ENCODE measurements at places on chromosomes 6 and 20. TPM values are rescaled to one million over a fixed set of nuclear protein-coding genes. Genes with fewer than 3 reads are reported as not detected.

- no peak for DNase-seq
Observed at GRCh38 chr6:140062043-140063020, 687.9 kb upstream of the CITED2 start.

GRCh38 chr6:21971541-21971940 is 325.3 kb downstream of the PRL start:
- no peak for DNase-seq

- DNase-seq: no peak
Observed at GRCh38 chr6:17865798-17866725, 121.4 kb downstream of the KIF13A start.

DNA sequence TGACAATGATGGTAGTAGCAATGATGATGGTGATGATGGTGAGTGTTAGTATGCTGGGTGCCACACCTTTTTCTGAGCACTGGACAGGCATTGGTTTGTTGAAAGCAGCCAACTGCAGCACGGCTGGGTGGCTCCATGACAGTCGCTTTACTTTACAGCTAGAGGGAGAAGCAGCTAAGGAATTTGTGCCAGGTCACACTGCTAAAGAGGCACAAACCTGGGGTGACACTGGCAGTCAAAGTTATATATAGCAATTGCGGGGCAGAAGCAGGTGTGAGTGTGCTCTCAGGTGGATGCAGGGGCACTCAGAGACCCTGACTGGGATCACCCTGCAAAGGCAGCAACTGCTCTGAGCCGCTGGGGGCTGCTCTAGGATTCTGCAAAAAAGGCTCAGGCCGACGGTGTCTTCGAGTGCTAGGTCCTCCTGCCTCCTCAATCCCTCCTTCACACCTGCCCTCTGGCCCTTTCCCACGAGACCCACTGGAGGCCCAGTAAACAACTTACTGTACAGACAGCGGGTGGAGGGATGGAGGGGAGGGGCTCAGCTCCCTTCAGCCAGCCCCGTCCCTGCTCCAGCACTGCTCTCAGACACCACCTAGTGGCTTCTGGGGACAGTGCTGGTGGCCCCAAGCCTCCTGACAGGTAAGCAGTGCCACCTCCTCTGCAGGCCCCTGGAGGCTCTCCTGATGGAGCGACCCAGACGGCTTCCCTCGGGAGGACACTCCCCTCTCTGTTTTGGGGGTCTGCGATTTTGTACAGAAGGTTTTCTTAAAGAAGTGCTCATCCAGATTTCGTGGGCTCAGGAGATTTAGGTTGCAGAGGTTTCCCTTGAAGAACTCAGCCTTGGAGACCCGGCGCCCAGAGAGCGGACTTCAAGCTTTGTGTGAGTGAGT is 4.4 kb upstream of the RPS21 start:
- DNase-seq: peak; percentile 88

DNA sequence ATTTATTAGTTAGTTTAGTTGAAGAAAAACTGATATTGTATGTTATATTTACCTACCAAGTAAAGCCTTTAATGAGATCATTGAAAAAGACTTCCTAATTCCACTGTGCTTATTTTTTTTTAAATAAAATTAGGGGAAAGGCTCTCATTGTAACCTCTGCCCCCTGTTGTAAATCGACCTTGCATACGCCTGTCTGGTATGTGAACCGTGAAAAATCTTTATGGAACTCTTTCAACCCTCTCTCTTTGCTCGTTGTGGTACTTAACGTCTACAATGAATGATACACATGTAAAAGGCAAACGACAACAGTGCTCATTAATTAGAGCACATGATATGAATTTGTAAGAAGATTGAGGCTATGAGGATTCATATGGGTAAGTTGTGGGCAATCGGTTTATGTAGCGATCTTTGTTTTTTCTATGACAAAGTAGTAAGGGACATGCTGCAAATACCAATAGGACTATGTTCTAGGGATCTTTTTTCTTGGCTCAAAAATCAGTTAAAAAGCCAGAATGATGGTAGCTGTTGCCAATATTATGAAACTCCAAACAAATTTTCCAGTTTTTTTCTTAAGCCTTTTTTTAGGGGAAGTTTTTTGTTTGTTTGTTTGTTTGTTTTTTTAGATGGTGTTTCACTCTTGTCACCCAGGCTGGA is 119.0 kb upstream of the MCHR2 start:
- DNase-seq: no peak

- no peak for DNase-seq
Observed at GRCh38 chr6:4890191-4890590, 113.6 kb downstream of the RPP40 start.

- DNase-seq: no peak
Observed at GRCh38 chr20:13681248-13682125, 42.8 kb upstream of the TASP1 start.

- no peak for DNase-seq
Observed at GRCh38 chr6:43274127-43274915, 23.7 kb upstream of the SLC22A7 start.

DNA sequence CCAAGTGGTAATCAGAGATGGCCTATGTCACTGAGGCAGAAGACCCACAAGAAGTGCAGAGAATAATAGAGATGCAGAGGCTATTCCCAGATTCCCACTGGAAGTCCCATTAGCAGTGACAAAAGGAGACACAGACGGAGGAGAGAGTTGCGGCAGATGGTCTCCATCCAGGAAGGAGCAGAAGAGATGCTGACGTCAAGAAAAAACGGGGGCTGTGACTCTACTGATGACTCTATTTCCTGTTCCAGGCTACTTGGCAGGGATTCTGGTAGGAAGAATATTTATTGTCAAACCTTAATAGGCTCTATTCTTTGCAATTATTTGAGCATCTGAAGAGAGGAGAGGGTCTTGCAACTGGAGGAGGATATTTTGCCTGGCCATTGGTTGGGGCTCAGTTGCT is 246.0 kb upstream of the ECI2 start:
- no peak for DNase-seq

DNA sequence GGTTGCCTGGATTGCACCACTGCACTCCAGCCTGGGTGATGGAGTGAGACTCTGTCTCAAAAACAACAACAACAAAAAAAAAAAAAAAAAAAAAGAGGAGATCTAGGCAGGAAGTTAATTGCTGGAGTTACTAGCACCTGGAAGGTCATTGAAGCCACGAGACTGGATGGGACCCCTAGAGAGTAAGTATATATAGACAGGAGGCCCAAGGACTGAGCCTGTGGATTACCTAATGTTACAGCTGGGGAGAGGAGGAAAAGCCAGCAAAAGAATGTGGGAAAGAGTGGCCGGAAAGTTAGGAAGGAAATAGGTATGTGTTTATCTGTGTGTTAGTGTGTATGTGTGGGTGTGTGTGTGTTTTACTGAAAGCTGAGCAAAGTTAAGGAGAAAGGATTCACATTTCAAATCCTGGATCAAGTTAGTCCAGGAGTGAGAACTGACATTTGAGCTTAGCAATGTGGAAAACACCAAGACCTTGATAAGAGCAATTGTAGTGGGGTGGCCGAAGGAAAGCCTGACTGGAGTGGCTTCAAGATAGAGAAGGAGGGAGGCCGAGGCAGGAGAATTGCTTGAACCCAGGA is 38.4 kb downstream of the ANKRD6 start:
- DNase-seq: no peak

GRCh38 chr6:157912326-157912725 is 69.3 kb upstream of the SYNJ2 start:
- no peak for DNase-seq

DNA sequence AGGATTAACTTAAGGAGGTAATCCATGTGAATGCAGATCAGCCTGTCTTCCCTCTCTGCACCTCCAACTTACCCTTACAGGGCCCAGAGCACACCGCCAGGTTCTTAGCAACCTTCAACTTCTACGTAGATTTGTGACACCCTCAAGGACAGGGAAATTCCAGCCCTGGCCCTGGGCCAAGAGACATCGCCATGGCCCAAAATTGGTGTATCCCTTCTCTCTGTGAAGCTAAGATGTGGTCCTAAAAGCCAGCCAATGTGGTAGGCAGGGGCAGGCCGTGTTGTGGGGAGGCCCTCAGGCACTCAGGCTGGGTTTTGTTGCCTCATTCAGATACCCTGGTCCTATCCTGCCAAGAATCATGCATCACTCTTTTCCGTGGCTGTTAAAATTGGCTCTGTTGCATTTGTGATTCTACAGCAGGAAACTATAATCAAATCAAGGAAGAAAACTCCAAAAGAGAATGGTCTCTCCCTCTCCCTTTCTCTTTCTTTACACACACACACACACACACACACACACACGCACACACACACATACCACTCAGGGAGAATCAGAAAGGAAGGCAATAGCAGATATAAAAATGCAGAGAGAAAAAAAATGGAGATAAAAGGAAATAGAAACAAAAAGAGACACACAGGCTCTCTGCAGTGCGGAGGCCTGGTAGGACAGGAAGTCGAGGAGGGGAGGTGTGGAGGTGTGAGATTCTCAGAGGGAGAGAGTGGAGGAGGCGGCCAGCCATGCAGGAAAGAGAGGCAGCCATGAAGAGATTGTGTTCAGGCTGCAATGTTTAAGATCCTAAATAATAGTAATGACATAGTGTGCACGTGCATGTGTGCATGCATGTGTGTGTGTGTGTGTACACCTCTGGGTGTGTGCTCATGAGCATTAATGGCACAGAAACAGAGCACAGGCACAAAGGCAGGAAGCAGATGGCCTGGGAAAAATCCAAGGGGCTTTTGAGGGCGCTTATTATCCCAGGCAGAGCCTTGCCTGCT is 201.8 kb upstream of the LRFN2 start:
- DNase-seq: no peak

DNA sequence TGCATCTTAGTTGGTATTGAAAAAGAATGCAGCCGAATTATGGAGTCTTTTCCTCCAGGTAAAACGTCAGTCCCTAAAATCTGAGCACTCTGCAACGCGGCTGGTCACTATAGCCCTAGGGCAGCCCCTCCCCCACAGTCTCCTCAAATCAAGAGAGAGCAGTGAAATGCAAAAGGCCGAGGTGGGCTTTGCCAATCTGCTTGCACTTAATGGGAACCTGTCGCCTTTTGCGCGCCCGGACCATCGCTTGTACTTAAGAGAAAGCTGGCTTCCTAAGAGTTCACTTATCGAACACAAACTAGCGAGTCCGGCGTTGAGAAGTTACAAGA is 447 bp downstream of the MCM3 start:
- no peak for DNase-seq

DNA sequence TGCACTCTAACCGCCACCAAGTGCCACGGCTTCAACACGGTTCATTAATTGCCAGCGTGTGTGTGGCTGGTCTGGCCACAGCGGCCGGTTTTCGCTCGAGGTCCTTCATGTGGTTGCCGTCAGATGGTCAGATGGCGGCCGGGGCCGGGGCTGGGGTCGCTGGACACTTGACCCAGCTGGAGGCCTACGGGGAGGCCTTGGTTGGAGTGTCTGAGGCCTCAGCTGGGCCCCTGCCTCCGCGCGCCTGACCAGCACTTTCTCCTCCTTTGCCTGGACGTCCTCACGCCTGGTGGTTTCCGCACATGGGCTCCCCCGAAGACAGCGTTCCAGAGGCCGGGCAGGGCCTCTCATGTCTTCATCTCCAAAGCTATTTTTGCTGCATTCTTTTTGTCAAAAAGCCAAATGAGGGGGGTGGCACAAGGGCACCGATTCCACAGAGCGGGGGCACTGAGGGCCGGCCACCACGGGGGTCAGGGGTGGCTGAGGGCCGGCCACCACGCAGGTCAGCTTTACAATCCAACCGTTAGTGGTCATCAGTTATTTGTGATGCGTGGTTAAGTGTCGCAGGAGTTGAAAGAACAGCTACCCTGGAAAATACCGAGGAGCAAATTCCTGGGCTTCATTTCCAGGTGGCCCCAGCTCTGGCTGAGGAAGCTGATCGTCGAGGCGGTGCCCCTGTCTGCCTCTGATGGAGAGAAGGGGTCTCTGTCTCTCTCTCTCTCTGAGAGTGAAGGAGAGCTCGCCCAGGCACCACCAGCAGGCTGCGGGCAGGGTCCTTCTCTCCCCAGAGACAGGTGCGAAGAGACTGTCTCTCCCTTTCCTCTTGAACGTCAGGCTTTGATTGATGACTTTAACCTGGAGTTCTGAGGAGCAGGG is 50.5 kb upstream of the FRMD1 start:
- peak; percentile 59 for DNase-seq

DNA sequence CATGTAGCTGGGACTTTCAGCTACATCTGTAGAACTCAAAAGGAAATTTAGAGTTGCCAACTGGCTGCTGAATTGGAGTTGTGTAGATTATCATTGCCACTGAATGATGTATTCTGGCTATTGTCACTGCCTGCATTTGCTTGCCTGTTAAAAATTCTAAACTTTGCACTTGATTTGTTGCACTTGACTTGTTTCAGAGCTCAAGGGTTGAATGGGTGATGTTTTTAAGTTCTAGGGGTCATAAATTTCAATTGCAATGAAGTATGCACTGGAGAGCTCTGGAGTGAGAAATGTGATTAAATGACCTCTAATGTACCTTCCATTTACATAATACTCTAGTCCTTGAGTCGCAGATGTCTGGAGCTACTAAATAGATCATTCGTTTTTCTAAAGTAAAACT is 102.4 kb downstream of the TNFRSF21 start:
- no peak for DNase-seq

DNA sequence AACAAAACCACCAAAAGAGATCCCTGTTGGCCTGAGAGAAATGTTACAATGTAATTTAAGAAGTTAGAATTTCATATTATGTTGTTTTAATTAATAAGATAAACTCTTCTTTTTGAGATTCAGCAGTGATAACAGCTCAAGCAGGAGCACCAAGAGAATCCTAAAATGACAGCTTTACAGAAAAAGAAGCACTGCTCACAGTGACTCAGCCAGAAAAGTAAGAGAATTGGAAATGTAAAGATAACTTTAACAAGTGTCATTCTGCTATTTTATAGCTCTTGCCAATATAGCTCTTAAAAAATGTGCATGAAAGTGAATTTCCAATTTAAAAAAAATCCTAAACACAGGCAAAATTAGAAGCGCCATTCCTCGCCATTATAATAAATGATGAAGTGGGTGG is 111.3 kb downstream of the UBE3D start:
- DNase-seq: no peak

GRCh38 chr20:58570204-58570859 is 55.1 kb upstream of the APCDD1L start:
- no peak for DNase-seq

- no peak for DNase-seq
Observed at GRCh38 chr20:8434326-8434876, 302.3 kb downstream of the PLCB1 start.

DNA sequence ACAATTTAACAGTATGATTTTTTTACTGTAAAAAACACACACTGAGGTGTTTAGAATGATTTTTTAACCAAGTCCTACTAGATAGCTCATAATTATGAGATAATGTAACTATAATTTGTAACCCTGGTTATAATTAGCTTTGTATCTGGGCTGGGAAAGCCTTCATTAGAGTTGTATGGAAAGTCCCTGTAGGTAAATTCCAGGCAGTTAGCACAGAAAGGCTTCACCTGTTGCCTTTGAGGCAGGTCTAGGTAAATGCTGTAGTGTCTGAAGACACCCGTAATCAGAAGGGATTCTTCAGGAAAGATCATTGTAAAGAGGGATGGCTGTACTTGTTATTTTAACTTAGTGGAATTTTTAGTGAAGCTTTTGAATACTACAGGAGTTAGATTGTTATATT is 1.9 kb downstream of the TMEM200A start:
- DNase-seq: no peak

Gene HLA-DQB1
- total RNA-seq: 12.8 TPM

Gene CD24
- 1,512 TPM for total RNA-seq

Gene DEFB119
- not detected for total RNA-seq

Gene C20orf144
- 0.29 TPM for total RNA-seq

Gene PNPLA1
- total RNA-seq: not detected

Gene ADGRB3
- 2.0 TPM for total RNA-seq

Gene SLC17A2
- total RNA-seq: 0.21 TPM

Gene SLC13A3
- total RNA-seq: 7.9 TPM

Gene ELOVL4
- total RNA-seq: 9.1 TPM

Gene OLIG3
- 1.2 TPM for total RNA-seq

Gene TPMT
- 19.2 TPM for total RNA-seq

Gene GABRR1
- not detected for total RNA-seq

Gene AGER
- 11.1 TPM for total RNA-seq

Measured in type B pancreatic cell (in vitro differentiated cells).